ENCODE measurements at places on chromosomes 1 and 21. TPM values are rescaled to one million over a fixed set of nuclear protein-coding genes. Genes with fewer than 3 reads are reported as not detected.

DNA sequence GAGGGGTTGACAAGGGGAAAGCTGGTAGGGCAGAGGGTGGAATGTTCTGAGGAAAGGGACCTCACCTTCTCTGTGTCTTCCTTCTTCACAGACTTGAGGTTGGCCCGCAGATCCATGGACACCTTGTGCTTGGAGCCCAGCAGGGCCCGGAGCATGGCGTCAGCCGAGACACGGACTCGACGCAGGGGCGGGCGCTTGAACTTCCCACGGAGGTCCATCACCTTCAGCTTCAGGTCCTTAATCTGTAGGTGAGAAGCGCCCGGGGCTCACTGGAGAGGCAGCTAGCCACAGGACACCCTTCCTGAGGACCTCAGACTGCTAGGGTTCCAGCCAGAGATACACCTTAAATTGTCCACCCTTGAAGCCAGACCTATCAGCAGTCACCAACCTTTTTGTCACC, 10.2 kb downstream of the TNNI1 start:
- no peak for DNase-seq

- DNase-seq = no peak
These were observed 59.9 kb upstream of the ZSWIM5 start for GRCh38 chr1:45266151-45266801.

DNA sequence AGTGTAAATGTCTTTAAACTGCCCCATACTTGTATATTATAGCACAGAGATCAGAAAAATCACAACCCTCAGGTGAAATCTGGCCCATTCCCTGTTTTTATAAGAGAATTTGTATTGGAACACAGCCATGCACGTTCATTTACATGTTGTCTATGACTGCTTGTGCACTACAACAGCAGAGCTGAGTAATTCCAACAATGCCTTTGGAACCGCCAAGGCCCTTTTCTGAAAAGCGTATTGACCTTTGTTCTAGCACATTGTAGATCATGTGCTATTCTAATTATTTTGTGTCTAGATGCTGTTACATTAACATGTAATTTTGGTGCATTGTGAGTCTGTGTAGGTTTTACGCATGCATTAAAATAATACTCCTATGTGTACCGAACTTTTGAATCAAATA, 339.6 kb downstream of the CHRM3 start:
- no peak for DNase-seq

GRCh38 chr21:41676198-41676597, 90.7 kb downstream of the RIPK4 start:
- DNase-seq = no peak

DNA sequence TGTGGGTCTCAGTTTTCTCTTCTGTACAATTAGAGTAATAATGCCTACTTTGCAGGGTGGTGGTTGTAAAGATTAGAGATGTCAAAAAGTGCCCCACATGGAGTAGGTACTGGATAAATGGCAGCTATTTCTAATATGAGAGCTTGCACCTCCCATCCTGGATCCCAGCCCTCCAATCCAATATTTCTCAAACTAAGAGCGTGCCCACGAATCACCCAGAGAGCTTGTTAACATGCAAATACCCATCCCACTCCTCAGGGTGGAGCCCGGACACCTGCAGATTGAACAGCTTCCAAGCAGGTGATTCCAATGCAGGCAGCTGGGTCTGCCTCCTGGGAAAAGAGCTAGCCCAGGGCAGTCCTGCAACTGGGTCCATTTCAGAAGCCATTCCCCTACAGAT, 33.0 kb downstream of the LRRN2 start:
- DNase-seq = no peak

GRCh38 chr1:100631015-100631551, 88.5 kb upstream of the VCAM1 start:
- no peak for DNase-seq

DNA sequence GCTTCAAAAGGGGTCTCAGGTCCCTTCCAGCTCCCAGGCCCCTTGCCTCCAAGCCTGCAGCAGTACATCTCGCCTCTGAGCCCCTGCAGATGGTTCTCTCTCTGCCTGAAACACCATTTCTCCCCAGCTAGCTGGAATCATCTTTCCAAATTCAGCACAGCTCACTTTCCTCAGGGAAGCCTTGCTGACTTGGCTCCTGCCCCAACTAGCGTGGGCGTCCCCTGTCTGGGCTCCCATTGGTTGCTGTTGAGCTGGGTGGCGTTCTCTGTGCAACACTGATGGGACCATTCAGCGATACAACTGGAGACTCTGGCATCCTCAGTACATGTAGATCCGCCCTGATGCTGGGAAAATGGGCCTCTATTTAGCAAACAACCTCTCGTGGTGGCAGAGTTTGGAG, 141.3 kb upstream of the IGSF21 start:
- peak; percentile 12 for DNase-seq

DNA sequence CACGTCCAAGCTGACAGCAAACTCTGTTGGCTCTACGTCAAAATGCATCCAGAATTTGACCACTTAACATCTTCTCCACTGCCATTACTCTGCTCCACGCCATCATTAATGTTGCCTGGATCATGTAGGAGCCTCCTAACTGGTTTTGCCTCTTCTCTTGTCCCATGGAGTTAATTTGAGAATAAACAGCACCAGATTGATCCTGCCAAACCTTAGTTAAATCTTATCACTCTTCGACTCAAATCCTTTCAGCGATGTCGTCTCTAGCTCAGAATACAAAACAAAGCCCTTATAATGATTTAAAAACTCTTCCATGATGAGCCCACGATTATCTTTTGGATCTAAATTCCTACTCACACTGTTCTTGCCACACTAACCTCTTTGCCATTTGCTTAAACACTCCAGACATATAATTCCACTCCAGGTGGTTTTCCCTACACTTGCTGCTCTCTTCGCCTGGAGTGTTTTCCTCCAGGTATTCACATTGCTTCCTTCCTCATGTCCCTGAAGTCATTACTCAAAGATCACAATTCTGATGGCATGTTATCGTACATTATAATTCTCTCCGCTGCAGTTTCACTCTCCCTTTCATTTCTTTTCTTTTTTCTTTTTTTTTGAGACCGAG, 90.7 kb upstream of the KCNK2 start:
- no peak for DNase-seq

DNA sequence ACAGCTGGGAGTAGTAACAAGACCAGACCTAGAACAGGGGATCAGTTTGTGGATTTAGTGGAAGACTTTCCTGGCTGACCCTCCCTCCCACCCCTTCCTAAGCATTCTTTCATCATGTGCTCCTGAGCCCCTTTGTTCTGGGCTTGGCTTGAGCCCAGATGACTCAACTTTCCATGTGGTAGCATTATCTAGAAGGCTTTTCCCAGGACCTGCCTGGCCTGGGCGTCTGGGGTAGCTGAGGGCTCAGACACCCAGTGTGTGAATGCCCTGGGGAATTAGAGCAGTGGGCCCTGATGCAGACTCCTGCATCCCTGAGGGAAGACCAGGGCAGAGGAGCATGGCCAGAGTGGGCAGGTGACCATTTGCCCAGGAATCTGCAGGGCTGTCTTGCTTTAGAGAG, 44.1 kb upstream of the TSPAN2 start:
- DNase-seq = no peak

DNA sequence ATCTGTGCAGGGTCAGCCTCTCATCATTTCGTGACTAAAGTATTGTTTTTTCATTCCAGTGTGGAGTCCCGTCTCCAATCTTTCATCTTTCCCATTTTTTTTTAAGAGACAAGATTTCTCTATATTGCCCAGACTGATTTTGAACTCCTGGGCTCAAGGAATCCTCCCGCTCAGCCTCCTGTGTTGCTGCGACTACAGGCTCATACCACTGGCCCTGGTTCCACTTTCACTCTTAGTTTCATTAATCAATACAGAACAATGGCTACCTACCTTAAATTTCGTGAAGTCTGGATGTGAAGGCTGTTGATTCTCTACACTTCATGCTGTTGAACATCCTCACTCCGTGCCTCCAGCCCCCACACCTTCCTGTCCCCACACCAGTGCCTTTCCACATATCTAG, 97.7 kb upstream of the GREM2 start:
- DNase-seq = no peak

DNA sequence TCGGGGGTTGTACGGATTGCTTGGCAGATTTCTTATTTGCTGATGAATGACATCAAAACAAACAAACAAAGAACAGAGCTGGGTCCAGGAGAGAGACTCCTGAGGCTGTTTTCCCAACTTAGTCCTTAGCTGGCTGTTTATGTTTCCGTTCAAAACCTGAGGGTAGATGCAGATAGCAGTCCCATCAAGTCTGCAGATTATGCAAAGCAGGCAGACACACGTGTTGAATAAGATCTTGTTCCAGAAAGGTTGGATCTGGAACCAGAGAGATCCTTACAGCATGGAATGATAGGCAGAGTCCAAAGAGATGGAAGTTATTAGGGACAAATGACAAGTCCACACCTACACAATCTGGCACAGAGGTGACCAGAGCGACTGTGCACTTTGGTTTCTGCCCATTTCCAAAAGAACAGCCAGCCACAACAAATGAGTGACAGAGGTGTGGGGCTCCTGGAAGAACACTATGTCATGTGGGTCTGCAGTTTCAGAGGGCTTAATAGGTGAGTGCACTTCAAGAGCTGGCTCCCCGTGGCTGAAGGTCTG, 65.5 kb downstream of the MAN1C1 start:
- DNase-seq = no peak

DNA sequence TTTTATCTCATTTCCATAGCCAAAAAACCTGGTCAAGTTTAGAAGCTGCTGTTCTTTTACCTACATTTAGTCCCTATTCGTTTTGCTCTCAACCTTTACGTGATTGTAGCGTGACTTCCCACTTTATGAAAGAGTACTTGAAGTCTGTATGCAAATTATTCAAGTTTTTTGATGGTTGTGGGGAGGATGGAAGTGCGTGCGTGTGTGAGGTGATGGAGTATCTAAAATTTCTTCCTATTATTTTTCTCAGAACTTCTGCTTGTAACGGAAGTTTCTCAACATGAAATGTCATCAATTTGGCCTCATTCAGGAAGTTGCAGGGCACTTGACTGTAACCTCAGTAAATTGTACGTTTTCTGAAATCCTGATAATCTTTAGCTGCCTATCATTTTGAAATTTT, 64.0 kb downstream of the SAMSN1 start:
- DNase-seq = no peak

DNA sequence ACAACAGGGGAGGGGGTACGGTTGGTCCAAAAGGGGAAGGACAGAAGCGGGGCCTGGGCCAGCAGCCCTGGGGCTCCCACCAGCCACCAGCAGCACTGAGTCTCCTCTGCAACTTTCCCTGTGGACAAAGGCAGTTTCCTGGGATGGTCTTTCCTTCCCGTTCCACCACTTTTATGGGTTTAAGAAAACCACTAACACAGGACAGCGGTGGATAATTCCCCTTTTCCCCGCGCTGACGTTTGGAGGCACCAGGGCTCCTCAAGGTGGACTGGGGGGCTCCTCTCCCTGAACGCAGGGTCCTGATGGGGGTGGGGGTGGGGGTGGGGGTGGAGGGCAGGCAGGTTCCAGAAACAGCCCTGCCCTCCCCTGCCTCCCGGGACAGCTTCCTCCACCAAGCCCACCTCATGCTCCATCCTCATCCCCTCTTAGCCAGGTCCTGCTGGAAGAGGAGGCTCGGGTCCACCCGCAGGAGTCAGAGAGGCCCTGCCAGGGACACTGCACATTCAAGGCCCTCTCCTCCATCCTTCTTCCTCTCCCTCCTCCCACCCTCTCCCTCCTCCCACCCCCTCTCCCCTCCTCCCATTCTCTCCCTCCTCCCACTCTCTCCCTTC, 4.8 kb upstream of the COL6A1 start:
- no peak for DNase-seq

DNA sequence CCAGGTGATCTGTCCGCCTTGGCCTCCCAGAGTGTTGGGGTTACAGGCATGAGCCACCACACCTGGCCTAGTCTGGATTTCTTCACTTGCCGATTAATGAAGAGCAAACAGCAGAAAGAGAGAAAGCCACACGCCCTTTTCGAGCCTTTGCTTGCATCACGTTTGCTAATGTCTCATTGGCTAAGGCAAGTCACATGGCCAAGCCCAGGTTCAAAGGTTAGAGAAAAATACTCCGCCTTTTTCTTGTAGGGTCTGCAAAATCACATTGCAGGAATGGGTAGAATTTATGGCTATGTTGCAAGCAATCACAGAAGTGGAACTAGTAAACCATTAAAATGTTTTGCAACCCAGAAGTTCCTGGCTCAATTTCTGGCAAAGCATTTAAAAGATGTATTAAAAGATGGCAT, 26.8 kb upstream of the BACH1 start:
- DNase-seq = no peak

- DNase-seq = no peak
These were observed 39.7 kb downstream of the DNTTIP2 start for GRCh38 chr1:93839307-93839706.

DNA sequence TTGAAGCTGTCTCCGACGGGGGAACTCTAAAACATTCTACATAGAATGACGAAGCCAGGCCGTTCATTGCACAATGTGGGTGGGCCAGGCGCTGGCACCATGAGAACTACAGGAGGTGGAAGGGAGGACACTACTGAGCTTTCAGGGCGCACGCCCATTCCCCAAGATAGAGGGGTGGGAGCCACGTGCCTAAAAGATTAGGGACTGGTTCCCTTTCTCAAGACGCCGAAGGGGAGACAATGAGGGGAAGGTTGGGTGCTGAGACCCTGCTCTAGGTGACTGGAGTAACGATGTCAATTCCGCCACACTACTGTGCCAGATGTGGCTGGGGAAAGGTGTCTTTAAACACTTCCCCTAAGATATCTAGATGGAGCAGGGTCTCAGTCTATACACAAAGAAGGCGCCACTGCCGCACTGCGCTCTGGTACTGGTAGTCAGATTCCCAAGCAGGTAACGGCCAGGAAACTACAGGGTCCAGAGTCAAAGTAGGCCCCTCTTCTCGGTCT, 782 bp downstream of the CSDE1 start:
- no peak for DNase-seq

DNA sequence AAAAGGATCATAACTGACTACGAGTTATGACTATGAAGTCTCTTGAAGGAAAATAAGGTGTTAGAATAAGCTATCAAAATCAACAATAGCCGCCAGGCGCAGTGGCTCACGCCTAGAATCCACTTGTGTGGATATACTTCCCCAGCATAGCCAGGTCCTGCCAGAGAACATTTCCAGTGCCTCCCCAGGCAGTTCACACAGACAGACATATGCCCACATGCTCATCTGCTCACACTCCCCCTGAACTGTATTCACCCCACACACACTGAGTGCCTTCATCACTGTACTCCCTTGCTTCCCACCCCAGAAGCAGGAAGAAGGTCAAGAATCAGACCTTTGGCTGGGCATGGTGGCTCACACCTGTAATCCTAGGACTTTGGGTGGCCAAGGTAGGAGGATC, 6.5 kb downstream of the RERE start:
- no peak for DNase-seq

SYT6 gene
- not detected for total RNA-seq

DNA sequence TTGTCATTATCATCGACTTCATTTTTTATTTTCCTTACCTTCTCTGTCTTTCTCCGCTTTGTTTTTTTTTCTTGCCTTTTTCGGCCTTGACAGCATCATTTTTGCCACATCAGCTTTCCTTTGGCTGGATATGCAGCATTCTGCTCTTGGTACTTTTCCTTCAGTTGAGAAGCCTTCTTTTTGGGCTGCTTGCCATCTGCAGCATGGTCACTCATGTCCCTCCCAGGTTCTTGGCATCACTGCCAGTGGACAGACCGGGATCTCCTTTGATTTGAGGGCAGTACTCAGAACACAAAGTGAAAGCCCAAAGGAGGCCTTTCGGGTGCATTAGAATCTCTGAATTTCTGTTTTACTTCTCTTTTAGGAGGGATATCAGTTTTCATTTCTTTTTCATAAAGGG, 3.7 kb upstream of the PARP1 start:
- DNase-seq = peak; percentile 98

All from G401 (cell line).